ENCODE measurements at places on chromosomes 4 and X.
A peak's percentile ranks its signal among the peaks of the same experiment; 100 is the strongest.

- no peak for DNase-seq
Observed at GRCh38 chr4:38161208-38162113, 201.3 kb downstream of the PTTG2 start.

GRCh38 chr4:36854554-36854953, 390.0 kb upstream of the NWD2 start:
- no peak for DNase-seq

DNA sequence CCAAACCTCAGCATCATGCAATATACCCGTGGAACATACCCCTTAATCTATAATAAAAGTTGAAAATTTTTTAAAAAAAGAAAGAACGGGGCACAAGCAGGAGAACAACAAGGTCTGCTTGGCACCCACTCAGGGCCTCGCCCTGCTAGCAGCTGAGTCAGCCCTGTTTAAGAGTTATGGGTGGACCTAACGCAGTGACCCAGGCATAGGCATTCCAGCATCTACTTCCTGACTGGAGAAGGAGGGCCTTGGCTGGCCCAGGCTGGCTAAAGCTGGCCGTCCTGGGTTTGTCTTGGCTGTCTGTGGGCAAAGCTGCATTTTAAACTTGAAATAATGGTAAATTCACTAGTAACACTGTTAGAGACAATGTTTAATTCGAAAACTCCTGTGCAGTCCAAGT, 236.7 kb upstream of the PGRMC2 start:
- DNase-seq, result no peak

DNA sequence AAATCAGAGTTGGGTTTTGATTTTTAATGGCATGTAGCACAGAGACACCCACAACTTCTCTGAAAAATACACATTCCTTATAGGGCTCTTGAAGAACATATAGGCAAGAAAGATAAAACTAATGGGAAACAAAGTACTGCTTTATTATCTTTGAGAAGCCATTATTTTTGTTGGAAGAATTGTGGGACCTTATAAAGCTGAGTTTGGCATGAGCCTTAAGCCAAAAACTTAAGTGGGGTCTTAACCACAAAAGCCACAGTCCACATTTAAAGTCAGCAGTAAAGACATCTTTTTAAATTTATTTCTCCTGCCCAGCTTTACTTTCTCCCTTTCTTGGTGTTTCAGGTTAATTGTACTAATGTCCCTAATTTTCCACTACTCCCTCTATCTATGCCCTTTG, 1297.3 kb downstream of the C4orf33 start:
- DNase-seq, result no peak

DNA sequence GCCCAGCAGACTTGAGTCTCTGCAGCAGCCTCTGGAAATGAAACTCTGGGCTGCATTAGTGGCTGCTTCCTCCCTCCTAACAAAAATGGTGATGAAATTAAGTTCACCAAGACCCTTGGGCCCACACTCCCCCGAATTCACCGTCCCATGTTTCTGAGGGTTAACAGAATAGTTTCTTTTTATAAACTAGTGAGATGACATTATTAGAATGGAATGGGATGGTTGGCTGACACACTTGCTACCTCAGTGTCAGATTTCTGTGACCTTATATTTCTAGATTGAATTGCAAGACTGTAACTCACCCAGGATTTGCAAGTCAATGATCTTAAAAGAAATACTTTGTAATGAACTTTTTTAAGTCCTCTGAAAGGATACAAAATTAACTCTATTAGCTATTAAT, 127.1 kb downstream of the SHROOM3 start:
- no peak for DNase-seq

DNA sequence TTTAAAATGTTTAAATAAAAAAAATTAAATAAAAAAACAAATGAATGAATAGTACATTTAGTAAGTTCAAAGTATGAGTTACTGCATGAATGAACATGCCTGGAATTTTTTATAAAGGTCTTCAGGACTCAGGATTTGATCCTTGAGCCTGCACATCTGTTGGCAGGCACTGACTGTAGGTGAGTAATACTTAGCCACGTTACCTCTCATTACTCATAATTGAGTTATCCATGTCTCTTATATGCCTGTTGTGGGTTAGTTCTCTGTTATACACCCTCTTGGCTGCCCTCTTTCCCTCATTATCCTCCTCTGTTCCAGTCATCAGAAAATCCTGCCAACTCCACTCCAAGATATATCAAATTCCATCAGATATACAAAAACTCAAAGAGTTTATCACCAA, 276.0 kb downstream of the FBXW7 start:
- no peak for DNase-seq

DNA sequence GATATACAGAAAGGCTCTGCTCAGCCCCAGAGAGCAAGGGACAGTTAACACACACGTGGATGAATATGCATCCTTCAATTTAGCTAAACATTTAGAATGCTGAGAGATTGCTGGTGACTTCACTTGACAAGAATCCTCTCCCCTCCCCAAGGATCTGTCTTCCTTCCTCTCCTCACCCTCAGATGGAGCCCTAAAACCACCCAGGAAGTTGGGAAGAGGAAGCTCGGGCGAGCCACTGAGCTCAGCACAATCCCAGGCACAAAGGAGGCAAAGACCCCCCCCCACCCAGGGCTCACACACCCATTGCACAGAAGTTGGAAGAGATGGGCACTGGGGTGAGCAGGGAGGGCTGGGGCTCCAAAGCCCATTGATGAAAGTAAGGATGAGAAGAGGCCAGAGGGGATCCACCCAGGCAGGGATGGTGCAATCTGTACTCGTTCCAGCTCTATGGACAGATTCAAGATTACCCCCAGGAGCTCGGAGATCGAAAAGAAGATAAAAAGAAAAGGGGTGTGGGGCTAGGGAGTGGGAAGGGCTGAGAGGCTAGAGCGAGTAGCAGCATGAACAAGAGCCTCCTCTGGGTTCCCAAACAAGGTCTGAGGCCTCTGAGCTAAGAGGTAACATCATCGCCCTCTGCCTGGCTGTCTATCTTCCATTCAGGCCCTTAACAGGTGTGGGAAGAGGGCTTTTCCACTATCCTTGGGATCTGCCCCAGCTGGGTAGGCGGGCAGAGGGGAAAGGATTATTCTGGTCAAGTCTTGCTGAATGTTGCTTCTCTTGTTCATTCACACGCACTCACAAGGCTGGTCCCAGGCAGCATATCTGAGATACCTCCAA, 1.2 kb downstream of the TFE3 start:
- no peak for DNase-seq

- DNase-seq, result no peak
Observed at GRCh38 chrX:101362757-101363156, 14.2 kb upstream of the TIMM8A start.

DNA sequence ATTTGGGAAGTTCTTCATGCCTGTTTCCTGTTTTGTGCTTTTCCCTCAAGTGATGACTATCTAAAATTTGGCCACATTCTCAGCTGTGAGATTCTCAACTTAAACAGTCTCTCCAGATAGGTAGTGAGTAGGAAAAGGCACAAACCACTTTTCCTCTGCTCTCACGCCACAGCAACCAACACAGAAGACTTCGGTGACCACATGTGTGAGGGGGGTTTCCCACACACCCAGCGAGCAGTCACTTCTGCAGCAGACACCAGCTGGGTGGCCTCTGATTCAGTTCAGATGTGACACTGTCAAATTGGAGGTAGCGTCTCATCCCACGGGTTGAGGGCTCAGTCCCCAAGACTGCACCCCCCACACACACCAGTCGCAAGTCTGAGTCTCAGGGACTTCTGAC, 25.1 kb upstream of the CLDN34 start:
- DNase-seq, result peak; percentile 52

- DNase-seq, result no peak
Observed at GRCh38 chr4:80255329-80256095, 11.0 kb upstream of the FGF5 start.

GRCh38 chr4:118271788-118272187, 81.0 kb downstream of the PRSS12 start:
- no peak for DNase-seq

GRCh38 chr4:105599932-105600655, 47.7 kb downstream of the ARHGEF38 start:
- DNase-seq, result no peak

GRCh38 chr4:124851741-124852140, 139.2 kb upstream of the ANKRD50 start:
- DNase-seq, result no peak

GRCh38 chr4:136650541-136651277, 881.6 kb downstream of the PCDH18 start:
- no peak for DNase-seq

DNA sequence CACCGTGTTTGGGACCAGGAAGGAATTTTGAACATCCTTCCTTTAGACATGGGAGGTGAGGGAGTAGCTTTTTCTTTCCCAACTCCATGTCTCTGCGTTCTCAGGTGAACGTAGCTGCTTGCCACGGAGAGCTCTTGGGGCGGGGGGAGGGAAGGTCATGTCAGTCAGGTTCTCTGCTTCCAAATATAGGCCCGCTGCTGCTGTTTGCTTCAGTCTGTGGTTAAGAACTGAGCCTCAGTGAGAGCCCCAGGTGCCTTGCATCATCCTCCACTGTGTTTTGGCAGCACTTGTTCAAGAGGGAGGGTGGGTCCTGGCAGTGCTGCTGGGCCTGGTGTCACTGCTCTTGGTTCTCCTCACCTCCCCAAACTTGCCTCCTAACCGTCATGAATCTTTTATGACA, 46.5 kb downstream of the HADH start:
- DNase-seq, result peak; percentile 62

- DNase-seq, result peak; percentile 37
Observed at GRCh38 chr4:110622841-110623717, at the start of gene PITX2. Gene PITX2 (minus strand): TSS chr4:110623077. CDS start chr4:110622460, 617 bp downstream.

DNA sequence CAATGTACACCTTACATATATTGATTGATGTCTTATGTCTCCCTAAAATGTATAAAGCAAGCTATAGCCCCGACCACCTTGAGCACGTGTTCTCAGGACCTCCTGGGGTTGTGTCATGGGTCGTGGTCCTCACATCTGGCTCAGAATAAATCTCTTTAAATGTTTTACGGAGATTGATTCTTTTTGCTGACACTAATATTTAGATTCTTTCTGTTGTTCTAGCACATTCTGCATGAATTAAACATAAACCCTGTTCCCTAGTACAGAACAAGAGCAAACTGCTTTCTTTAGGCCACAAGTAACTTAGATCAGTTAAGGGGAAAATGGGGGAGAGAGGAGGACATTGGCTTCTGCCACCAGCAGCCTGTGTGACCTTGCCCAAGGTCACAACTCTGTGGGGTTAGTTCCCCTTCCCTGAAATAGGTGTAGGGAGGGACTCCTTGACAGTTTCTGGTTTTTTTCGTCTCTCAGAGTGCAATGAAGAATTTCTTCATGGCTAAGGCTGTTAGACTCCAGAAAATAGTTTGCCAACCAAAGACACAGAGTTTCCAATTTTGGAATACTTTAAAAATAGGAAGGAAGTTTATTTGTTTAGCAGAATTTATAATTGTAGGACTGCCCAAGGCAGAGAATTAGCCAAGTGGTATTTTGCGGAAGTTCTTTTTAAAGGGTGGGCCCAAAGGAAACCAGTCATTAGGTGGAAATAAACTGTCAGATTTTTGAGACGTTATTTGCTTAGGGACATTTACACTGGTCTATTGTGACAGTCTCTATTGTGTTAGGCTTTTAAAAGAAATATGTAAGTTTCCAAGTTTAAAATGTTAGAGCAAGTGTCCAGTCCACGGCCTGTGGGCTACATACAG, 29.4 kb downstream of the PTTG2 start:
- no peak for DNase-seq

DNA sequence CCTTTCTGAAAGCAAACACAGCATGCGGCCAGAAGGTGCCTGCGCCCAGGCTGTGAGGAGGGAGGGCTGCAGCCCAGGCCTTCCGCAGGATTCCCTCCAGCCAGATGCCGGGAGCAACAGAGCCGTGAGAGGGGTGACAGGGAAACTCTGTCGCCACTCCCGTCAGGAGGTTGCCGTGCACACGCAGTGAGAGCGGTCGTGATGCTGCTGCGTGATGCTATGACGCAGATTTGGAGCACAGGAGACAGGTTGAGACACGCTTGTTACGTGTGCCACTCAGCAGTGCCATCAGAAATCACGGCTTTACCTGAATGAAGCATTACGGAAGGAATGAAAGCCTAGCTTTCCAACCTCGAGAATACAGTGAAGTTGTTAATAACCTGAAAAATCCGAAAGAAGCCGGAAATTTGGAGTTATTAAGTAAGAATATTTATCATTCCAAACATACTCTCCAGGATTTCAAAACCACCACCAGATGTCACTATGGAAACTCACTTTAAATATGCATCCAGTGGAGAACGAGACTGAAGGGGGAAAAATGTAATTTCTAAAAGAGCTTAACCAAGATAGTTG, 54.4 kb downstream of the FAT1 start:
- no peak for DNase-seq

- no peak for DNase-seq
Observed at GRCh38 chrX:123348468-123348867, 164.4 kb downstream of the GRIA3 start.

DNA sequence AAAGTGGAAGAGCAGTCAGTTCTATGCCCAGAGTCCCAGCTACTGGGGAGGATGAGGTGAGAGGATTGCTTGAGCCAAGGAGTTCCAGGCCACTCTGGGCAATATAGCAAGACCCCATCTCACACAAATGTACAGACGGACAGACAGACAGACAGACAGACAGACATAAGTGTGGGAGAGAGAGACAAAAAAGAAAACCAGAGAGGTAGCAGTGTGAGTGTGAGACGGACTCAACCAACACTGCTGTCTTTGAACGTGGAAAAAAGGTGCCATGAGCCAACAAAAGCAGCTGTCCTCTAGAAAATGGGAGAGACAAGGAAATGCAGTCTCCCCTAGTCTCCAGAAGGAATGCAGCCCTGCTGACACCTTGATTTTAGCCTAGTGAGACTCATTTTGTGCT, 18.2 kb upstream of the RPL34 start:
- no peak for DNase-seq

GRCh38 chrX:39758791-39759525, 338.8 kb downstream of the BCOR start:
- DNase-seq, result no peak

DNA sequence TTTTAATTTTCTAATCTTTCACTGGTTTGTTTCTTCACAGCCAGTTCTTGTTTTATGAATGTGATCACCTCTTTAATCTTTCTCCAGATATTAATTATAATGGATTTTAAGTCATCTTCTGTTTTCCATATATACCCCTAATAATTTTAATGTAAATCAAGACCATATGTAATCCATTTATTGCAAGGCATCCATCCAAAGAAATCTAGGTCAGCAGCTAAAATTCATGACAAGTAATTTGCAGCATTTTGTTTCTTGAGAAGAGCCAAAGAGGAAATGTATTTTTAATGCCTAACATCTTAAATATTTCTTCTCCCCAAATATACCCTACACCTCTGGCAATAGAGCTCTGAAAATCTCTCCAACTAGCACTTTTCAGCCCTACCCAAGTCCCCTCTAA, 81.1 kb downstream of the SUPT20HL2 start:
- DNase-seq, result no peak

GRCh38 chr4:187962926-187963325, 32.6 kb upstream of the ZFP42 start:
- no peak for DNase-seq

GRCh38 chr4:54268151-54268550, 39.1 kb downstream of the PDGFRA start:
- no peak for DNase-seq

GRCh38 chr4:111492496-111492895, 652.8 kb upstream of the FAM241A start:
- no peak for DNase-seq
